ENCODE measurements at places on chromosomes 12 and 14. TPM values are rescaled to one million over a fixed set of nuclear protein-coding genes. Genes with fewer than 3 reads are reported as not detected.

GRCh38 chr12:109331301-109331952, 16.3 kb upstream of the MYO1H start:
- H3K4me1 ChIP-seq = no peaks in the 10 kb centered on the region
- no peak overlapping the region for H3K4me3 ChIP-seq
- H3K36me3 ChIP-seq = no peaks in the 10 kb centered on the region
- H3K27me3 ChIP-seq = no peaks in the 10 kb centered on the region

Gene CFAP251
- not detected for polyA plus RNA-seq

DNA sequence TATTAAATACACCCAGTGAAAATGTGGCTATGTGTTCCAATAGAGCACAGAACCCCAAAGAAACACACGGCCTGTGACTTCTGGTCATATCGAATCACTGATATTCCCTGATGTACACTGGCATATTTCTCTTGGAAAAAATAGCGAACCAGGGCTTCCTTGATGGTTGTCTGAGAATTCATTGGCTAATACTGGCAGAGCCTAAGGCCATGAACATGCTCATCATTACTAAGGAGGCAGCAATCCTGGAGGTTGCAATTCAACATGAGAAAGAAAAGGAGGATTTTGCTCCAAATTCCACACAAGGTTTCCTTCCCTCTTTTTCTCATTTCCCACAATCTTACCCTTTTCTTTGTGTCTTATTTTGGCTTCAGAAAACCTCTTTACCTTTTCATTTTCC, 212.9 kb upstream of the HMGA2 start:
- no peak overlapping the region for H3K27ac ChIP-seq
- H3K36me3 ChIP-seq = no peaks in the 10 kb centered on the region
- no peak for DNase-seq
- H3K27me3 ChIP-seq = no peaks in the 10 kb centered on the region

Gene SLC17A8
- not detected for polyA plus RNA-seq

DNA sequence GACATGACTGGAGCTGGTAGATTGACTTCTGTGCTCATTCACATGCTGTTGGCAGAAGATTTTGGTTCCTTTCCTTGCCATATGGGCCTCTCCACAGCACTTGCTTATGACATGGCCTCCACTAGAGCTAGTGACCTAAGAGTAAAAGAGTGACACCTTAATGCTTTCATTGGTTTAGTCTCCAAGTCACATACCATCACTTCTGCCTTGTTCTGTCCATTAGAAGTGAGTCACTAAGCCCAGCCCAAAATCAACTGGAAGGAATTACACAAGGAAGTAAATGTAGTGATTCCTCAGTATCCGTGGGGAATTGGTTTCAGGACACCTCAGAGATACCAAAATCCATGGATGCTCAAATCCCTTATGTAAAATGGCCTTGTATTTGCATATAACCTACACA, 81.3 kb downstream of the PPHLN1 start:
- no peaks in the 10 kb centered on the region for H3K36me3 ChIP-seq
- H3K27ac ChIP-seq = no peak overlapping the region
- no peak overlapping the region for H3K4me3 ChIP-seq

DNA sequence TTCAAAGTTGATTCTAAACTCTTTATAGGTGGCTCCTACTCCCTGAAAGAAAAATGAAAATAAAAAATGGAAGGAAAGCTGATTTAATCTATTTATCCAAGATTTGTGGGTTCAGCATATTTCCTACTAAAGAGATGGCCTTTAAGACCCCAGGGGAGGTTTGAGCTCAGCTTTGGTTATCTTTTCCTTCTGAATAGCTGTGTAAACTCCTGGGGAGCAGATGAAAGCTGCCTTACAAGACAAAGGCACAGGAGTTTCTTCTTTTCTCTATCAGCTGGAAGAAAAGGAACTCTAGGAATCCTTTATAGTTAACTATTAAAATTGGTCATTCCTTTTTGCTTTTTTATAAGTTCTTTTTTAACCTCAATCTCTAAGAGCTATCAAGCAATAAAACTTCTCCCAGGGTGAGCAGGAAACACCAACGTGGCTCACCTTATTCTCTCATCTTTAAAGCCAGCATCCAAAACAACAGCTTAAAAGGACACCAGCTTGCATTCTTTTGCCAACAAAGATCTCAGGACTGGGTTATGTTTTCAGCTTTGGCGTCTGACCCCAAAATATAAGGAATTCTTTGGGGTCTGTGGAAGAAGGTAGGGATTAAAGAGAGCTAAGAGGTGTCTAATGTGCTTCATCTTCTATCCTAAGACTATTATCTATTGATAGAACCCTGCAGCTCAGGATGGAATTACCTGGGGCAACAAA, 371.7 kb upstream of the KITLG start:
- H3K27me3 ChIP-seq = no peaks in the 10 kb centered on the region
- no peak overlapping the region for H3K4me3 ChIP-seq
- DNase-seq = no peak
- no peaks in the 10 kb centered on the region for H3K4me1 ChIP-seq

Gene TAC3
- polyA plus RNA-seq = not detected

DNA sequence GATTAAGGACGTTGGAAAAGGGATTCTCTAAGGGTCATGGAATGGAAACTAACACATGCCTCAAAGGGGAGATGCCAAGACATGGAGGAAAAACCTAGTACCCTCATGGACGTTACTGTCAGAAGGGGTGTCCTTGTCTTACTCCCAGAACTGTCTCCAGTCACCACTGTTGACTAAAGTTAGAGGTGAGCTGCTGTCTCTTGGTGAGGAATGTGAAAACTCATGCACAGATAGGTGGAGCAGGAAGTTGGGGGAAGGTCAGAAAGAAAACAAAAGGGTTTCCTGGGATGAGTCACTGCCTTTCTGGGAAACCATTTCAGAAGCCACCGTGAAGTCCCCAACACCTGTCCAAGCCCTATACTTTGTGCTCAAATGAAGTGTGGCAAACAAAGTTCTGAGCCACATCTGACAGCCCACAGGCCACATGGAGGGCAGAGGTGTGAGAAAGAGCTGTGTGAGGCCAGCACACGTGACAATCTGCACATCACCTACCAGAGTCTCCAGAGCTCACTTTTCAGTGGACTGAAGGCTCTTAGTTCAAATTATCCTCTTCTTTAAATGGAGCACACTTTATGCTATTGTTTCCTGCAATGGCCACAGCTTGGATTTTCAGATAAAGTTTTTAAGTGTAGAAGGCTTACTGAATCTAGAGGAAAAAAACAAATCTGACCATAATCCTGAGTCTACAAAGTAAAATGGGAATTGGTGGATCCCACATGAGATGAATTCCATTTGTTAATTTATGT, 92.9 kb upstream of the EGLN3 start:
- H3K36me3 ChIP-seq = no peaks in the 10 kb centered on the region
- H3K4me1 ChIP-seq = peaks cover 61% of the 10 kb centered on the region
- peak; percentile 71 for DNase-seq
- no peak overlapping the region for H3K4me3 ChIP-seq
- no peak overlapping the region for H3K27ac ChIP-seq
- H3K27me3 ChIP-seq = no peaks in the 10 kb centered on the region

- H3K4me1 ChIP-seq = peaks cover 11% of the 10 kb centered on the region
- H3K27me3 ChIP-seq = no peaks in the 10 kb centered on the region
- no peak overlapping the region for H3K27ac ChIP-seq
- no peaks in the 10 kb centered on the region for H3K36me3 ChIP-seq
These were observed 3.9 kb upstream of the MDM2 start for GRCh38 chr12:68803948-68804656.

Gene FGF23
- polyA plus RNA-seq = not detected

GRCh38 chr12:95096378-95096777, 23.0 kb upstream of the NR2C1 start:
- no peak overlapping the region for H3K4me3 ChIP-seq
- DNase-seq = no peak
- H3K27me3 ChIP-seq = no peaks in the 10 kb centered on the region
- no peaks in the 10 kb centered on the region for H3K4me1 ChIP-seq
- H3K27ac ChIP-seq = no peak overlapping the region

Gene CLSTN3
- 6.7 TPM for polyA plus RNA-seq

DNA sequence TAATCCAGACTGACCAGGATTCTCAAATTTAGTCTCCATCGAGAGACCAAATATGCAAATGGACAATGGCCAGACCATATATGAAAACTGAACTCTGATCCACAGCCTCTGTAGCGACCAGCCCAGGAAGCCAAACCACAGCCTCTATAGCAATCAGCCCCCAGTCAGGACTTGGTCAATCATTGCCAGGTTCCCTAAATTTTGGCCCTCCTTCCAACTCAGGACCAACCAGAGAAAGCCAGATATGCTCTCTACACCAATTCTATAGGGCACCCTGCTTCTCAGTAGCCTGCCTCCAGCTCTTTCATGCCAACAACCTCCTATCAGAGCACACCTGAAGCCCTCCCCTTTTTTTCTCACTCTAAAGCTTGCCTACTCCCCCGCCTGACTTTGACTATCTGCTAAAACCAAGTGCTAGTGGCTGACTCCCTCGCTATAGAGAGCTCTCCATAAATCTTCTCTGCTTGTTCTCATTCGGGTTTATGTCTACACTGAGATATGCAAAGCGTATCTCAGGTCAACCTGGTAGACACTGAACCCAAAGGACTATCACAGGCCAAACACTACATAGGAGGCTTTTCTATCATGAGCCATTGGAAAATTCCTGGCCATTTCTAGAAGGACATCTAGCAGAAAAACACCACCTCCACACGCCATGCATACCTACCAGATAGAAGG, 110.5 kb upstream of the FUT8 start:
- no peak overlapping the region for H3K4me3 ChIP-seq
- peaks cover 25% of the 10 kb centered on the region for H3K4me1 ChIP-seq
- no peak overlapping the region for H3K27ac ChIP-seq
- no peak for DNase-seq

DNA sequence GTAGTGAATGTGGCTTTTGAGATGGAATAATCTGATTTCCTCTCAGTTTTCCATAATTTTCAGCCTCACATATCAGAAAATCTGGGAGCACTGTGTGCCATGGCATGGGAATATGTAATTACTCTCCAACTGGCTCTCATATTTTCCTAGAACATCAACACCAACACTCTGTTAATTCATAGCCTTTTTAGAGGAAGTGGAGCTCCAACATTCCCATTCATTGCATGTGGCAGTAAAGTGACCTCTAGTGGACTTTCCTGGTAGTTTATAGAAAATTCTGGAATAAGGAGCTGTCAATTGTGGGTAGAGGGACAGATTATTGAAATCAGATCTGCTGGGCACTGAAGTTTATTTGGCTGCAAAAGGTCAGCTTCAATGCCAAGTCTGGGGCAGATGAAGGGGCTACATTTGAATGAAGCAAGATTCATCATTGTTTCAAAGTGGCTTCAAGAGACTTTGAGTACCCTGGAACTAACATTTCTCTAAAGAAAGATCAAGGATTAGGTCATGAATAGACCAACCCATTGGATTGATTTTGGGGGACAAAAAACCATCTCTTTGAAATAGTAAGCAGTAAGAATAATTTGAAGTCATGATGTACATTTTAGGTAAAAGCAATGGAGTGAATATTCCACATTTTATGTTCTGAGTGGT, 23.6 kb upstream of the USP44 start:
- H3K36me3 ChIP-seq = no peaks in the 10 kb centered on the region
- no peak overlapping the region for H3K4me3 ChIP-seq
- H3K27me3 ChIP-seq = no peaks in the 10 kb centered on the region
- DNase-seq = no peak

Gene DDX47
- polyA plus RNA-seq = 71.2 TPM

Gene TAS2R46
- polyA plus RNA-seq = not detected

- H3K27ac ChIP-seq = no peak overlapping the region
- no peaks in the 10 kb centered on the region for H3K36me3 ChIP-seq
These were observed 99.6 kb downstream of the SLC25A47 start for GRCh38 chr14:100422556-100423316.

DNA sequence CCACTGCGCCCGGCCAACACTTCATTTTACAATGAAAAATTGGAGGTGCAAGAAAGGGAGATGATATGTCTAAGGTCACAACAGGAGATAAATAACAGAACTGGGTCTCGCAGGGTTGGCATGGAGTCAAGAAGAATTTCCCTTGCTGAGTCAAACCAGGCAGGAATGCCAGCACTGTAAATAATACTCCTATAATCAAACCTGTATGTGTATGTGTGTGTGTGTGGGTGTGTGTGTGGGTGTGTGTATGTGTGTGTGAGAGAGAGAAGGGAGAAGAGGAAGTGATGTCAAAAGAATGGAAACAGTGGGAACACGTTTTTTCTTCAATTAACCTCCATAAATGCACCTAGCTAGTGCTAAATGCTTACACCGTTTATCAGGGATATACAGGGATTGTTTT, 70.4 kb downstream of the TMEM116 start:
- peaks cover 2% of the 10 kb centered on the region for H3K36me3 ChIP-seq
- no peaks in the 10 kb centered on the region for H3K27me3 ChIP-seq
- no peak overlapping the region for H3K27ac ChIP-seq
- peaks cover 16% of the 10 kb centered on the region for H3K4me1 ChIP-seq
- no peak overlapping the region for H3K4me3 ChIP-seq

DNA sequence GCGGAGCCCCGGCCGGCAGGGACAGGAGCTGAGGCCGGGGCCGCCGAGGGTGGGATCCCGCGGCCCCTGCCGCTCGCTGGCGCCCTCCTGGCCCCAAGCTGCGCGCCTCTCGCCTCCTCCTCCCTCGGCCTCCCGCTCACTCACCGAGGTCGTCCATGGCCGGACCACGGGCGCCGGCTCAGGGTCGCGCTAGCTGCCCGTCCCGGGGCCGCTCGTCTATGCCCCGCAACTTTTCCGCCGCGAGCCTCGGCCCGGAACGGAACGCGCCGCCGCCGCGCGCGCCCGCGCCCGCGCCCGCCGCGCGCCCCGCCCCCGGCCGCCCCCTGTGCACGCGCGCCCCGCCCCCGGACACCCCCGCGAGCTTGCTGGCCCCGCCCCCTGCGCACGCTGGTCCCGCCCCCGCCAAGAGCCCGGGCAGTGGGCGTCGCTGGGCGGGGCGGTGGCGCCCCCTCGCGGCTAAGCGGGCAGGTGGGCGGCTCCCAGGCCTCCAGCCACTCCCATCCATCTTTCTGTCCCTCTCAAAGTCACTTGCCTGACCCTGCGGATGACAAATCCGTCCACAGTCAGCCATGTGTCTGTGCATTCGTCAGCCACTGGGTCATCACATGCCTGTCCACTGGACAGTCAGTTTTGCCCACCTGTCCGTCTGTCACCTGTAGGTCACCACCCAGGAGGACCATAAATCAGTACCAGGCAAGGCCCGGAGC, at the start of gene PXN:
PXN (minus strand) TSS at position 258 of the 707 bp plus-strand sequence; CDS start at position 157, 101 bp downstream.
- H3K4me1 ChIP-seq = peaks cover 44% of the 10 kb centered on the region
- peak within 1 kb of the TSS; percentile 81 for H3K27ac ChIP-seq
- peak; percentile 93 for DNase-seq
- no peaks in the 10 kb centered on the region for H3K36me3 ChIP-seq
